ENCODE measurements at places on chromosomes 2 and 18. TPM values are rescaled to one million over a fixed set of nuclear protein-coding genes. Genes with fewer than 3 reads are reported as not detected.

PTCD3 gene
- 82.2 TPM for total RNA-seq

KCNF1 gene
- 1.0 TPM for total RNA-seq

PROM2 gene
- total RNA-seq, result 0.05 TPM

RAX gene
- total RNA-seq, result not detected

RHOB gene
- total RNA-seq, result 2,158 TPM

INSIG2 gene
- total RNA-seq, result 22.9 TPM

TLX2 gene
- not detected for total RNA-seq

RAPGEF4 gene
- total RNA-seq, result 30.5 TPM

UBXN2A gene
- 13.1 TPM for total RNA-seq

UGT1A10 gene
- total RNA-seq, result not detected

PMAIP1 gene
- total RNA-seq, result 14.3 TPM

RSAD2 gene
- total RNA-seq, result 1.2 TPM

FMNL2 gene
- 60.6 TPM for total RNA-seq

SNRNP27 gene
- 47.7 TPM for total RNA-seq

All from dermis blood vessel endothelial cell (primary cell).